ENCODE measurements at places on chromosomes 7 and 10. TPM values are rescaled to one million over a fixed set of nuclear protein-coding genes. Genes with fewer than 3 reads are reported as not detected.

- DNase-seq = peak; percentile 60
Measured at GRCh38 chr10:120514035-120514620, 57.1 kb downstream of the PLPP4 start.

GPC2 gene
- 8.8 TPM for polyA plus RNA-seq

NUTM2A gene
- polyA plus RNA-seq = 4.2 TPM

DNA sequence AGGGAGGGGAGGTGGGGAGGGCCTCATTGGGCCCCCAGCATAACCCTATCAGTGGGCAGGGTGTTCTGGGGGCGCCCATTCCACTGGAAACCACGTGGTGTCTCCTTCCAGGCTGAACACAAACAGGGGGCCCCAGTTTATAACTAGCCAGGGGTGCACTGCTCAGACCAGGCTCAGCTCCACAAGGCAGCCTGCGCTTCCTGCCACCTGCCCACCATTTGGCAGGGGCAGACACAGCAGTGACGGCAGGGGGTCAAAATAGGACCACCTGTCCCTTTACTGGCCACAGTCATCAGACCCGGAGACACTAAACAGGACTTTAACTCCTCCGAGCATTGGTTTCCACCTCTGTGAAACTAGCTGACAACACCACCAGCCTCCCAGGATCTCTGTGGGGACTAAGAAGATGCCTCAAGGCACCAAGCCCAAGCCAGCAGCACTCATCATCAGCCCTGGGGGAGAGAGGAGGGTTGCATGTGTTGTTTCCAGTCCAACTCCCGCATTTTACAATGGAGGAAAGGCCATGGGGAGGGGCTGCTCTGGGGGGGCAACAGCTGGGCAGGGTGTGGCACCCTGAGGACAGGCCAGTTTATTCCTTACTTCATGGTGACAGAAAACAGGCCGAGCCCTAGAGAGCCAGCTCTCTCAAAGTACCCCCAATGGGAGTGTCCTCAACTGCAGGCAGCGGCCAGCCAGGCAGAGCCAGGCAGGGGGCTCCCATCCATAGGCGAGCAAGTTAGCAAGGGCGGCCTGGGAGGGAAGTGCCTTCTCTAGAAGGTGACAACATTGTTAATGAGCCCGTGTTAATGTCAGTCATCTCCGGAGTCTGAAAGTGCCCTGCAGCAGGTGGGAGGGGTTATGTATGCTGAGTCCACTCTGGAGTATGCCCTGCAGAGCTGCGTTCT, 127.6 kb downstream of the TNS3 start:
- DNase-seq = no peak

DNA sequence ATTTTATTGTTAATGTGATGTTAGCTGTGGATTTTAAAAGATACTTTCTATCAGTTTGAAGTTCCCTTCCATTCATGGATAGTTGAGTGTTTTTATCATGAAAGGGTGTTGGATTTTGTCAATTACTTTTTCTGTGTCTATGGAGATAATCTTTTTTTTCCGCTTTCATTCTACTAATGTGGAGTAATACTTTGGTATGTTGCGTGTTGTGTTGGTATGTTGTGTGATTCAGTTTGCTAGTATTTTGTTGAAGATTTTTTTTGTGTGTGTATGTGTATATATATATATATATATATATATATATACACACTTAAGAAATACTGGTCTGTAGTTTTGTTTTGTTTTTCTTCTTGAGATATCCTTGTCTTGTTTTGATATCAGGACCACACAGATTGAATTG, 100.3 kb downstream of the CCSER2 start:
- no peak for DNase-seq

SEMA3E gene
- 3.3 TPM for polyA plus RNA-seq

DNA sequence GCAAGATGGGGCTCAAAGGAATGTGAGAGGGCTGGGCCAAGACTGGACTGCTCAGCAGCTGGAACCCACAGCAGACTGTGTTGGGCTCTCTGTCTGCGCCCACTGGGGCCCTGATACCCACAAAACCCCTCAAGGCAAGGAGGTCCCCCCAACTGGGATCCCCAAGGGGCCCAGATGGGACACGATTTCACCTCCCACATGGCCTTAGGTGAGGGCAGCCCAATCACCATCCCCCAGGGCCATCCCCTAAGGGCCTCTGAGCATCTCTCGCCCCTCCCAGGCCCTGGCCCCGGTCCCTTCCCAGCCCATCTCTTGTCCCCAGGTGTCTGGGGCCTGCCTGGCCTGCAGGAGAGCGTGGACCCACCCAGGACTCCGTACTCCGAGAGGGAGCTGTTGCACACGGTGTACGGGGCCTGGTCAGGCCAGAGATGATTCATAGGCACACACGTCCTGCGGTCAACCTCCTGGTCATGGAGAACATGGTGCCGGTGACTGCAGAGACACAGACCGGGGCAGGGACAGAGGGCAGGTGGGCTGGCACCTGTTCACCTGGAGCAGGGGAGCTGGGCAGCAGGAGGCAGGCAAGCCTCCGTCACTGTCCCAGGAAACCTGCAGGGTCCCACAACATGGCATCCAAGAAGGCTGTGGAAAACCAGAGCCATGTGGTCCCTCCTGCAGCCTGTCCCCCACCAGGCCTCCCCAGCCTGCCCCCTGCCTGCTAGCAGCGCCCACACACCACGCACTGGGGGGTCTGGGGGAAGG, 21.6 kb downstream of the OGDHL start:
- no peak for DNase-seq

- DNase-seq = no peak
Measured at GRCh38 chr7:131858611-131859010, 302.2 kb upstream of the PODXL start.

GRCh38 chr10:83038631-83039030, 1100.7 kb upstream of the GHITM start:
- no peak for DNase-seq

AKR1C3 gene
- 46.3 TPM for polyA plus RNA-seq

DNA sequence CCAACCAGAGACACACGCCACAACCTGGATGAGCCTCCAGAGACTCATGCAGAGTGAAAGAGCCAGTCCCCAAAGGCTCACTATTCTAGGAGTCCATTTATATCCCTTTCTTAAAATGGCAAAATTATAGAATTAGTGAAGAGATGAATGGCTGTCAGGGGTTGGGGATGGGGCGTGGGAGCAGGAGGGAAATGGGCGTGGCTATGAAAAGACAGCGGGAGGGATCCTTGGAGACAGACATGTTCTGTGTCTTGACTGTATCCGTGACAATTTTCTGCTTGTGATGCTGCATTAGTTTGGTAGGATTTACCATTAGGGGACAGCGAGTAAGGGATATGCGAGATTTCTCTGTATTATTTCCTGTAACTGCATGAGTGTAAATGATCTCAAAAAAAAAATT, 33.0 kb downstream of the FAM53B start:
- no peak for DNase-seq

IFIT1B gene
- 0.10 TPM for polyA plus RNA-seq

DNA sequence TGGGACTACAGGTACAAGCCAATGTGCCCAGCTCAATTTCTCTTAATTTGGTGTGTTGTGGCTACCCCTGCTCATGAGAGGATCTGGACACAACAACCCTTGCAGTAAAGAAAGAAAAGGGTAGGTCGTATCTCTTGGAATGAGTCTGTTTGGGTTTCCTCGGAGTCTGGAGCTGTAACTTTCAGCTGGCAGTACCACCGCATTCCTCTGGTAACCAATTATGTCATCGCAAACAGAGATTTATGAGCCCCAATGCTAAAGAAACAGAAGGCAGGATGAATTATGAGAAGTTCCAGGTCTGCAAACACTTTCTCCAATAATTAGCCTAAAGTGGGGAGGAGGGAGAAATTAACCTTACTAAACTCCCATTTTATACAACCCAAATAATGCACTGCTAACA, 186.6 kb upstream of the NRP1 start:
- no peak for DNase-seq

MYH16 gene
- not detected for polyA plus RNA-seq

DNA sequence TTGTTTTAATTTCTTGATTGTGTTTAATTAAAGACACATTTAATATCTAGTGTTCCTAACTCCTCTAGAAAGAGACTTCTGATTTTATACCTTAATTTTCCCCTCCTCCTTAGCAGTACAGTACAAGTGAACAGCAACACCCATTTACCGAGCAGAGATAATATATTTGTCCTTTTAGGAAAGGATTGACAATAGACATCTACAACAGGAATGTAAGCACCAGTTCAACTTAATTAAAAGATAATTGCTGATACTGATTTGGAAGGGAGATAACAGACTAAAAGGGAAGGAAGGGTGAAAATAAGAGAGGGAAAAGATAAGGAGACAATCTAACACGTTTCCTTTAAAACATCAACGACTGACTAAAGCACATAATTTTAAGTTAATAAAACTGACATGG, 119.3 kb downstream of the SRPK2 start:
- no peak for DNase-seq

DLX5 gene
- polyA plus RNA-seq = 0.90 TPM

DNA sequence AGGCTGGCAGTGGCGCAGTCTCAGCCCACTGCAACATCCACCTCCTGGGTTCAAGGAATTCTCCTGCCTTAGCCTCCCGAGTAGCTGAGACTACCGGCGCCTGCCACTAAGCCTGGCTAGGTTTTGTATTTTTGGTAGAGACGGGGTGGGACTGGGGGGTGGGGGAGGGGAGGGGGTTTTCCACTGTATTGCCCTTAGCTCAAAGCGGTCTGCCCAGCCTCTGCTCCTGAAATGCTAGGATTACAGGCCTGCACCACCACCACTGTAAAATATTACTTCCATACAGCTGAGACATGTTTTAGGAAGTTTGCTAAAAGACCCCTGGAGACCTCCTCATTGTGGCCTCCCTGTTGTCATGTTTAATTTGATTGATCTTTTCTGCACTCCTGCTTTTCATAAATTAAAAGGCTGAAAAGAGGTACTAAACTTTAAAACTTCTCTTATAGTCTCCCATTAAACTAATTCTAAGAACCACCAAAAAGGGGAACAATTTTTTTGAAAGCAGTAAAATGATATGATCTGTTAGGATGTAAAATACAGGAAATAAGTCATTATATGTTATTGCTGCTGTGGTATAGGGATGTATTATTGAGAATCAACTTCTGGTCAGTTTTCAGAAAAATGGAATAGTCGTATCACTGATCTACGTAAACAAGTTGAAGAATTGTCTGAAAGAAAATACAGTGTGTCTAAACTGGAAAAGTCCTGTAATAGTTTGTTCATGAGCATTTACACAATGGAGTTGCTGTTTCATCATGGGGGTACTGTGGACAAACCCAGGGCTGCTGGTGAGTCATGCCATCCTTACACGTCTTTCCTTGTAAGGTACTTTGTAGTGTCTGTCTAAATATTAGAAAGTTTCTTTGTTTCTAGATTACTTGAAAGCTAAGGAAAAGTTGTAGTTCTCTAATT, 72.9 kb upstream of the TMEM248 start:
- DNase-seq = no peak

DNA sequence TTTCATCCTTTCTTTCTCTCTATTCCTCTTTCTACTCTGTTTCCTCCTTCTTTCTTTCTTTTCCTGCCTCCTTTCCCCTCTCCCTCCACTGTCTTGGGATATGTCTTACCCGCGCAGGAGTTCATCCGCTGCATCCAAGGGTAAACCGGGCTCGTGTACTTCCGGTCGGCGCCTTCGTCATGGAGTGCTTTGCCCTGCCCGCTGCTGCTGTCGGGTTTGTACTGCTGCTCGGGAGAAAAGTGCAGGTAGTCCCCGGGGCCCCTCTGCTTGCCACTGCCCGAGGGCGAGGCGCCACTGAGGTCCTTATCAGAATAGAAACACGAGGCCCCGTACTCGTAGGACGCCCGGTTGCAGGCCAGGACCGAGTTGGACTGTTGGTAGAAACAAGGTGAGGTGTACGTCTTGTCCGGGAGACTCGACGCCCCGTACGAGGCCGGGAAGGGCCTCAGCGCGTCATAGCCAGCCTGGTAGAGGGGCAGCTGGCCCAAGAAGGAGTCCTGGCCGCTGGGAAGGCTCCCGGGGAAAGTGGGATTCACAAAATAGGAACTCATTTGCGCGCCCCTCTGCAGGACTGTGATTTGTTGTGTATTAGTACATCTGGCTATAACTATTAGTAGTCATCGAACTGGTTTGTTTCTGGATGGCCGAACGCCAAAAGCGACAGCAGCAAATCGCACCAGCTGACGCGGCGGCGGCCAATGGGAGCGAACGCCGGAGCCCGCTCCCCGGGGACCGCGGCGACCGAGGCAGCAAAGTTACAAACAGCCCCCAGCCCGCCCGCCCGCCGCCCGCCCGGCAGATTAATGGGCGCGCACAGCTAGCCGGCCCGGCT, at the start of gene HOXA6:
HOXA6 (minus strand) TSS at position 576 of the 832 bp plus-strand sequence; CDS start at position 551, 25 bp downstream.
- DNase-seq = no peak

GRCh38 chr7:1368184-1368681, 91.0 kb downstream of the MICALL2 start:
- DNase-seq = no peak

DNA sequence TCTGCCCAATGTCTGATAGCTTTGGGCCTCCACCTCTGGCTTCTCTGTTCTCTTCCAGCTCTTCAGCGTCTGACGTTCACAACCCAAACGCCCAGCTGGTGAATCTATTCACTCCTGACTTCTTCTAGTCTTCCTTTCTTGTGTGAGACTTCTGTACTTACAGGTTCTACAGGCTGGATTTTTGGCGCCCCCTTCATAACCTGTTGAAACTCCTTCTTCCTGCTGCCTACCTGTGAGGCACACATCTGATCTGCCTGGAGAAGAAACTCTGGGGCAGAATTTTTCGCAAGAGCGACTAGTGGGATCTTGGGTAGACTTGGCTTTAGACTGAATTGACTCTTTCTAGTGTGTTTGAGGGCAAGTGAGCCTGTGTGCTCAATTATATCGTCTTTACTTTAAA, 249.3 kb downstream of the REEP3 start:
- DNase-seq = no peak

- no peak for DNase-seq
Measured at GRCh38 chr7:66418537-66418936, 210.1 kb upstream of the KCTD7 start.

DNA sequence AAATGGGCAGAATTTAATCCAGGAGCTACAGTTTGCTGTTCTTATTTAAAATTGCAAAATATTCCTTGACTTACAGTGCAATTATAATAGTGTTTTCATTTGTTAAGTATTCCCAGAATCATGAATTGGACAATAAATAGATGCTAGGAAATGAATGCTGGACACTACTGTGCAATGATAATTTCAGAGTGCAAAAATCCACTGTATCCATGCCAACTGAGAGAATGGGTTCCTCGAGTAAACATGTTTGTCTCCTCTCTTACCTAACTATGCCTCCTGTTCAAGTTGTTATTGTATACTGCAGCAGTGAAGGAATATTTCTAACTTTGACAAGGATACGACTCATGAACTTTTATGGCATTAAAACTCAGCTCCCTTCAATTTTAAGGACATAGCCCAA, 1396.3 kb downstream of the GATA3 start:
- DNase-seq = no peak

- no peak for DNase-seq
Measured at GRCh38 chr7:121761399-121761798, 111.6 kb upstream of the PTPRZ1 start.

DNA sequence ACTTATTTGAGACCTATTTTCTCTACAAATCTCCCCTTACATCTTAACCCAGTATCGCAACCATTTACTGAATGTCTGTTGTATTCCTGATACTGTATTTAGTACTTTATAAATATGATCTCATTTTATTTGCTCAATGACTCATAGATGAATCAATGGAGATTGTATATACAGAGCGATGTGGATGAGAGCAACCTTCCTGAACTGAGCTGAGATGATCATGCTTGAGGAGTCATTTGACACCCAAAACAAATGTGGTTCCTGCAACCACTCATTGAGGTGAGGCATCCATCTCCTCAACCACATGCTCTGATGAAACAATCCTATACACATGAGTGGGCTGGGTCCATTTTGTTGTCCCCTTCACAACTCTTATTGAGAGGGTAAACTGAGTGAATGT, 250.0 kb downstream of the CDC14C start:
- DNase-seq = no peak

Data from left renal pelvis (tissue), 4 donors.